ENCODE measurements at places on chromosomes 11 and 22. TPM values are rescaled to one million over a fixed set of nuclear protein-coding genes. Genes with fewer than 3 reads are reported as not detected.

DNA sequence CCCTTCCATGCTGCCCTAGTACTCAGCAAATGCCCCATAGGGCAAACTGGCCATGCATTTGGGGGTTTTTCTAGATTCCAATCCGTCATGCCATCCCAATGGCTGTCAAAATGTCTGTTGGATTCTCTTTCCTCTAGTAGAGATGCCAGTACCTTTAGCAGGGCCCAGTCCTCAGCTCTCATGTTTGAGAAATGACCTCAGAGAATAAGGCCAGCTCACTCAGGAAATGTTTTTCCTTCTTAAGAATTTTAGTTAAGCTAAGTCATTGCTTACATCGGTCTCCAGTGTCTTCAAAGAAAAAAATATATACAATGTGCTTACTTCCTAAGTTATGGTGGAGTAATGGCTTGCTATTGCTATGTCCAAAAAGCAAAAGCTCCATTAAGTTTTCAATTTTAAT lies 14.1 kb upstream of the ALKBH3 start:
- DNase-seq = no peak

SYCE3 gene
- total RNA-seq = 1.0 TPM

DNA sequence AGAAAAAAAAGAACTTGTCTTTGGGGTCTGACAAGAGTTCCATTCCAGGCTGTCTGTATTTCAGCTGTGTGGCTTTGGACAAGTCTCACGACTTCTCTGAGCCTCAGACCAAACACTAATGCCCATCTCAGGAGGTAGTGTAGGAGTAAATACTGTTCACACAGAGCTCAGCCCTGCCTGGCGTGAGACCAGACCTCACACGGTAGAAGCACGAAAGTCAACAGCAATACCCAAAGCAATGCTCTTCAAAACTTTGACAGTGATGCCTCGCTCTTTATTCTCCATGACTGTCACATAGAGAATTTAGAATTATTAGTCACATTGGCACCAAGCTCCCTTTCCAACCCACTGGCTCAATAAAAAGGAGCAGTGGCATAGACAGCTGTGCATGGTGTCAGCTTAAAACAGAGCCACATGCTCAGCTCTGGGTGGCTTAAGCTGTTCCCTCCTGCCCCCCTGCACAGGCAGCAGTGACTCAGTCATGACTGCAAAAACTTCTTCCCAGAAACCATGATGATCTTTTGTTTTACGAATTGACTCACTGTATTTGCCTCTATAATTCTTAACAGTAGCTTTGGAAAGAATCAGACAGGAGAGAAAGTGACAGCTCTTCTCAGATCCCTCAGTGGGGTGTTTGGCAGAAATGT lies 74.0 kb upstream of the PHF21B start:
- peak; percentile 12 for DNase-seq

DNA sequence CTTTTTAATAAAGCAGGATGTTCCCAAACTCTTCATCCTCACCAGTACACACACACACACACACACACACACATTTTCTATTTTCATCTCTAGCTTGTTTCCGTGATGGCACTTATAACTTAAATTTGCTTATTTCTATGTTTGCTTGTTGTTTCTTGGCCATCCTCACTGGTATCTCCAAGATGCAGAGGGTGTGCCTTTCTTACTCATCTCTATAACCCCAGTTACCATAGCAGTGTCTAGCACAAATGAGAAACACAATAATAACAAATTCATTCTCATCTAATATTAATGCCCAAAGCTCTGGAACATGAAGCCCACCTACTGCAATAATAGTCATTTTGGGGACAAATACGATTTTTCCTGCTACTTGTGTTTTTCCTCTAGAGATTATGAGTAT lies 156.3 kb downstream of the GRM5 start:
- DNase-seq = no peak

GRCh38 chr11:132293586-132293985 lies 923.2 kb downstream of the NTM start:
- no peak for DNase-seq

DNA sequence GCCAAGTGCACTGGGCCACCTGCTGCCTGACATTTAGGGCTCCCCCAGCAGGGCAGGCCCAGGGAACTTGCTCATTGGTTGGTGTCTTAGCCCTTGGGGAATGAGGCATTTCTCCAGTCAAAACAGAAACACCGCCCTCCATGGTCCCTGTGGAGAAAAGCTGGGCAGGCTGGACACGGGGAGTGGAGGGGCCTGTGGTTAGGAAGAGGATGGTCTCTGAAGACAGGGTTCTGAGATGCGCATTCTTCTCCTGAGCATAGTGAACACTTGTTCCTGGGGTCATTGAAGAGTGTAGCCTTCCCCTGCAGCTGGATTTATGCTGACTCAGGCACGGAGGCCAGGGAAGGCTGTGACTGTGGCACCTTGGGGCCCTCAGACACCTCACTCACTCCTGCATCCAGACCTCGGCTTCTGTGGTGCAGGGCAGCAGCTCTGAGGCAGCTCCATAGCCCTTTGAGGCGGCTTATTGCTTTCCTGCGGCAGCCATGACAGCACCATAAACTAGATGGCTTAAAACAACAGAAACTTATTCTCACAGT lies 8.2 kb downstream of the TSPAN18 start:
- DNase-seq = no peak

CNGA4 gene
- total RNA-seq = not detected

- DNase-seq = no peak
Observed at GRCh38 chr11:2198621-2199365, 27.2 kb upstream of the TH start.

DNA sequence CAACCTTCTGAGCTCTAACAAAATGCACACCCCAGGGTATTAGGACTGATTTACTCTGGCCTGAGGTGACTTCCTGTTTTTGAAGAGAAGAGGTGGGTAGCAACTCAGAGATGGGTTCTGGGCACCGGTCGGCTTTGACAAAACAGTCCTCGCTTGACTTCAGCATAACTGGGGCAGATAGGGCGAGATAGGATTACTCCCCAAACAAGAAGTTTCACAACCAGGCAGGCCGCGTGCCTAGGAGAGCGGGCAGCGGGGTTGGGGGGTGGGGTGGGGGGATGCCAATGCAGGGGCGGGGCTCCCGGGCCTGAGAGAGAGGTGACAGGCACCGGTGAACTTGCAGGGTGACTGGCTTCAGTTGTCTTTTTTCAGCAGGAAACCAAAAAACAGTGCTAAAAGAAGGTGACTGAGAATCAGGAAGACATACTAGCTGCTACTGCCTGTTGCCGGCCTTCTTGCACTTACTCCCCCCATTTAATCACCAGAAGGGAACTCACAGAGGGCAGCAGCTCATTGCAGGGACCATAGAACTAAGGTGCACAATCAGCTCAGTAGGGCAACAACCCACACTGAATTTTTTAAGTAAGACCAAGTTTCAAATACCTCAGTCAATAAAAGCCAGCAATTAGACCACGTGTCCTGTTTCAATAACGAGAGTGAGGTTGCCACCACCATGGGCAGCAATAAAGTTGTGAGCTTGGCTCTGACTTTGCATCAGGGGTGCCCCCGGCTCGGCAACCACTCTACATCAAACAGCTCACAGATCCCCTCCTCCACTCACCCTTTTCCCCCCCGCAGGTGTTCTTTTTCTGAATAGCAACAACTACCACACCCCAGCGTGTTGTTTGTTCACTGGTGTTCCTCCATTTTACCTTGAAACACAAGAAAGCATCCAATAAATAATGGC lies 37.2 kb upstream of the ETS1 start:
- no peak for DNase-seq

- DNase-seq = no peak
Observed at GRCh38 chr11:70365544-70365927, 32.8 kb upstream of the CTTN start.

DNA sequence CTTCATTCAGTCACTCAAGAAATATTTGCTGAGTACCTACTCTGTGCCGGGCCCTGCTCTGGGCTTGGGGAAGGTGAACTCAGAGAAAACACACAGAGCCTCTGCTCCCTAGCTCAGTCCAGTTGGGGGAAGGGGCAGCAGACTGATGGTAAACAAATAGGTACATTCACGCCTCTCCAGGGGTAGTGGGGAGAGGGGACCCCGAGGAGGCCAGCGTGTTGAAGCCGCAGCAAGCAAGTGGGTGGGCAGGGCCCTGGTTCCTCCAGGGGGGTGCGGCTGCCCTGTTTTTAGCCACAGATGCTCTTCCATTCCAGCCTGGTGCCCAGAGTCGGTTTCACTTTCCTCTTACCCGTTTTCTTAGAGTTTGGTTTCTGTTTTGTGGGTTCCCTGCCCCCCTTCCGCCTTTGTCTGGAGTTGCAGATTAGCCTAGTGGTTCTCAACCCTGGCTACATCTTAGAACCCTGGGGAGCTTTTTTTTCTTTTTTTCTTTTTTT lies 8.7 kb downstream of the DRAP1 start:
- no peak for DNase-seq

DNA sequence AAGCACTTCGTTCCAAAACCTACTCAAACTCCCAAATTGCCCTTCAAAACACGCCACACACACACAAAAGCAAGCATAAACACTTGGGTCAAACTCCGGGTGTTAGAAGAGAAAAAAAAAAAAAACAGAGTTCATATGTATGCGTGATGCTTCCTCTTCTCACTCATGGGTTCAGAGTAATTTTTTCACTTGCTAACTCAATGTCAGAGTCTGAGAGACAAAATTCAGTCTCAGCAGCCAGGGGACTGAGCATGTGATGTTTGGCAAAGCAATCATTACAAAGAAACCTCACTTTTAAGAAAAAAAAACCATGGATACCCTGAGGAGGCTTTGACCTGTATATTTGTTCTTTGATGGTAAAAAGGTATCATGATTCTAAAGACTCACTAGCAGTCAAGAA lies 461.7 kb downstream of the NTM start:
- no peak for DNase-seq

- no peak for DNase-seq
Observed at GRCh38 chr22:44668886-44669521, 33.0 kb upstream of the PRR5 start.

TBC1D22A gene
- 22.7 TPM for total RNA-seq

TSPAN32 gene
- total RNA-seq = not detected

DNA sequence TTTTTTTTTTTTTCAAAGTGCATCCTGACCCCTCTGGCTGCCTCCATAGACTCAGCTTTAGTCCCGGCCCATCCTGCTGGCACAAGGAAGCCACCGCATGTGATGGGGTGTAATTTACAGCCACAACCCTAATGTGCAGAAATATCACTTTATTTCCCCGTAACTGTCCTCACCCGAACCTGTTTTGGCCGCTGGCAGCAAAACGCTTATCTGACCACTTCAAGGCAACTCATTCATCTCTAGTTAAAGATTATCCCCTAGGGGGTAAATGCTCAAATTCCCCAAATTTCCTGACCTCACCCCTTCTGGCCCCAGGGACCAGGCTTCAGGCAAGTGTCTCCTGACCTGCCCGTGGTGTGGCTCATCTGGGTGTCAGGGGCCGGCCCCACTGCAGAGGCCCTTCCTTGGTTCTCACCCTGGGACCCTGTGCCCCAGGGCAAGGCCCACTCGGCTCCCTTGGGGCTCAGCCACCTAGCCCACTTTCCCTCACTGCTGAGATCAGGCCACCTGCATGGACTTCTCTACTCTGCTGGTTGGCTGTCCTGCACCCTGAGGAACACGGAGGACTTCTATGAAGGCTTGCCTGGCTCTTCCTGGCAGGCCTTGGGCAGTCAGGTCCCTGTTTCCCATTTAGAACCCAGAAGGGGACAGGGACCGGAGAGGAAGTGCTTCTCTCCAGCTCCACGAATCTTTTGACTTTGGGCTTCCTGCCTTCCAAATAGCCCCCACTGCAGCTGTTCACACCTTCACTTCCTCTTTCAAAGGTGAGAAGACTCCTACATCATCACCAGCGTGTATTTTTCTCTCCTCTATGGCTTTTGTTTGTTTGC lies 53.3 kb downstream of the WNT11 start:
- DNase-seq = no peak

DNA sequence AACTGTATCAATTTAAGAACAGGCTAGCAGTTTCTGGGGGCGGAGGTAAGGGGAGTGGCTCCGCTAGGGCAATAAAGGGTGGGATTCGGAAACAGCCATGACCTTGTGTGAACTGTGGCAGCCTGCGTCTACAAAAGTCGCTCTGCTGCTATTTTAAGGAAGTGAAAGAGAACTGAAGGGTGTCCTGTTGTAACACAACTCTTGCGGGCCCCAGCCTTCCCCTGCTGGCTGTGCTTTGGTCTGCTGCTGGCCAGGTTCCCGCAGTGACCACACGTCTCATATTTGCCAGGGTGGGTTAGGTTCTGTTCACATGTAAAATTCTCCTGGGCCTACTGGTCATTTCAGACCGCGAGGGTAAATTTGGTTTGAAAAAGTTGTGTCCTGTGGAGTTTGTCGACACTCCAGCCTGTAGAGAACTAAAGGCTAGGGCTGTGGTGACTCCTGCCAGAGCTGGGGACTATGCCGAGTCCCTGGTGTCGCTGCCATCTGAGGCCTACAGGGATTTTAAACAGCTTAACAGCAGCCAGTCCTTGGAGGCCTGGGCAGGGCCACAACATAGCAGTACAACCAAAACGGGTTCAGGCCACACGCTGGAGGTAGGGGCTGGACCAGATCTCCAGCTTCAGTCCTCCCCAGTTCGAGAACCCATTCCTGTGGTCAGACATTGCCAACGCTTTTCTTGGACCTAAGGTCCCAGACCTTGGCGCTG lies 1.1 kb upstream of the PPFIBP2 start:
- DNase-seq = no peak

APOL3 gene
- total RNA-seq = 2.1 TPM

MFRP gene
- total RNA-seq = not detected

GRCh38 chr11:13970986-13971385 lies 8.5 kb downstream of the SPON1 start:
- no peak for DNase-seq

DNA sequence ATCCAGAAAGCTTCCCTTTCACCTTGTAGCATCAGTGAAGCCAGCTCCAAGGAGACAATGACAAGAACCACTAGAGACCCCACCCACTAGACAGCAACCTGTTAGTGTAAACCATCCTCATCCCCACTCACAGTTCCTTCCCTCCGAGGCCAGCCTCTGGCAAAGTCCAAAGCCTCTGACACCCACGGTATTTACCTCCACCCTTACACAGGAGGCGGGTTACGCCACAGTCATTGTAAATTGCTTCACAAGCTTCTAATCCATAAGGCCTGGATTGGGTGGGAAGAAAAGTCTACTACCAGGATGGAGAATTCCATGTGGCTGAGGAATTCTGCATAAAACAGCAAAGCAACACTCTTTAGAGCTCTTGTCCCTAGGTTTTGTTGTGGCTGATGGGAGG lies 287.4 kb downstream of the BUD13 start:
- no peak for DNase-seq

DNA sequence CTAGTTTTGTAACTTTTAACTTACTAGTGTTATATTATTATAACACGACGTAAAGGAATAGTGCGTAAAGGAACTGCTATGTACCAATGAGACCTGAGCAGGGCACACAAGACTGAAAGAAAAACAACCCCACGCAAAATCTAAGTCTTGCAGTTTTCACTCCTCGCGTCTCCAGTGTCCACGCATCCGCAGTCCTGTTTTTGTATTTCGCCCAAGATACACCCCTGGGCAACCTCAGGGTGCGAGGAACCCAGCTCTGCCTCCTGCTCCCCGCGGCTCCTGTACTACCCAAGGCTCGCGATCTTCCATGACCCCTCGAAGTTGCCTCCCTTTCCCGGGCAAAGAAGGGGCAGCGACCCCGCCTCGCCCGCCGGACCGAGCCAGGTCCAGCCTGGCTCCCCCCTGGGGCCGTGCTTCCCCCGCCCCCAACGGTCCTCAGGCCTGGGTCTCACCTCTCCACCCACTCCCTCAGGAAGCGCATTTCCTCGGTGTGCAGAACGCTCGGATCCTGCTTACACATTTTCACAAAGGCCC lies 393 bp downstream of the ST13 start:
- no peak for DNase-seq

TREH gene
- not detected for total RNA-seq

GRCh38 chr11:110984147-110984546 lies 261.4 kb upstream of the POU2AF2 start:
- peak; percentile 75 for DNase-seq

IRF7 gene
- 25.6 TPM for total RNA-seq

CABP4 gene
- not detected for total RNA-seq
